Right hindlimb (tissue), 1 donor: ENCODE measurements at places on chromosomes 16 and 17.

DNA sequence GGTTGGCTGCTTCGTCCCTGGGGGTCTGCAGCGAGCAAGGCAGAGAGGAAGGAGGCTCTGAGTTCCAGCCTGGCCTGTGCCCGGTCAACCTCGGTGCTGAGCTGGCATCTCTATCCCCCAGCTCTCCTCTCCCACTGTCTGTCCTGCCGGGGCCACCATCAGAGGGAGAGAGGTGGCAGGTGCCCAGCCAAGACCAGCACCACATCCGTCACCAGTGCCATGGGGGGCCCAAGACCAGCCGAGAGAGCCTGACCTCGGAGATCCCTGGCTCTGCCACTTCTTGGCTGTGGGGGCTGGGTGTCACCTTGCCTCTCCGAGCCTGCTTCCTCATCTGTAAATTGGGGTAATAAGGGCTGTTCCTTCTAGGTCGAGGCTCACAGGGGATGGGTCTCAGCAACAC is 560 bp upstream of the P2RX1 start:
- no peak for DNase-seq

DNA sequence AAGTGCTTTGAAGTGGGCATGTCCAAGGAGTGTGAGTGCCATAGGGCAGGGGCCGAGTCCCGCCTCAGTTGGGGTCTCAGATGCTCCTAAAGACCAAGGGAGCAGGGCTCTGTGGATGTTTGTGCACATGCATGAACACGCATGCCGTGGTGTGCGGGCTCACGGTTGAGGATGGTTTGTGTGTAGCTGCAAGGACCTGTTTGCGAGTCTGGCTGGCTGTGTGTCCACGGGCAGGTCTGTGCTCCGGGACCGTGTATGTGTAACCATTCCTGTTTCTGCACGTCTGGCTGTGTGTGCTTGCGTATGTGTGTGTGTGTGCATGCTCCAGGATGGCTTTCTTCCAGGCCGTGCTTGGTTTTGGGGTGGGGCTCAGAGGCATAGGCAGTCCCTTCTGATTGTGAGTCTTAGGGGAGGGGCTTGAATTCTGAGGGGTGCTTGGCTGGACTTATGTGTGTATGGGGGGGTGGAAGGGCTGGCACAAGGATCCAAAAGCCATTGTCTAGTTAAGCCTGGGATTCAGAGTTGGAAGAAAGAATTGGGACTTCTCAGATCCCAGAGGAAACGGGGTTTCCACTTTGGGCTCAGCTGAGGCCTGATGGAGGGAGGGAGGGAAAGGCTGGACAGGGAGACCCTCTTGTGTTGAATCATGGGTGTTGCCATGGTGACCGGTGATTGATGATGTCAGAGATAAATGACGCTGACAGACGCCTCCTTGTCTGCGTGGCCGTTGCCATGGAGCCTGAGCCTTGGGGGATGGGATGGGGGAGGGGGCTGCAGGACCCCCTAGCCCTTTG is 14.4 kb downstream of the GJD3 start:
- DNase-seq, result peak; percentile 85

DNA sequence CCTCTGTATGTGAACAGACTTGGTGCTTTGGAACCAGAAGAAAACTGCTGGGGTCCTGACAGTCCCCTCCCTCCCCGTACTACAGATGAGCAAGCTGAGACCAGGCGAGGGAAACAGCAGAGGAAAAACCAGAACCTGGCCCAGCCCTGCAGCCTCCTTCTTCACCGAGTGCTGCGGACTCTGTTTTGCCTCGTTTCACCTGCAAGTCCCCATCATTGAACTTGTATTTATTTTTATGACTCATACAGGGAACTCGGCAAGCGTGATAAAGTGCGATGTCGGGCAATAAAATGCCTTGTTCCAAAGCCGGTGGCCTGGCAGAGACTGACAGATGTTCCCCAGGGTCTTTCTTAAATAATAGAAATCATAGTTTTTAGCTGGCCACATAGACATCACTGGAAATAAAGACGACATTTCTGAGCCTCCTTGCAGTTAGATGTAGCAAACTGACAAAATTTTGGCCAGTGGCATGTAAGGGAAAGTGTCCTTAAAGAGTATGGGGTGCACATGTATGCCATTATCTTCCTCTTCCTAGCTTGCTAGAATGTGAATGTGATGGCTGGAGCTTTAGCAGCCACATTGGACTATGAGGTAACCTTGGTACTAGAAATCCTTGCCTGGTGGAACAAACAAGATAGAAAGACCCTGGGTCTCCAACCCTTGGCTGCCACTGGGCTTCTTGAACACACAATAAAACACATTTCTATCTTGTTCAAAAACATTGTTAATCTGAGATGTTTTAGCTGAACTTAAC is 128.6 kb downstream of the IRF8 start:
- no peak for DNase-seq

DNA sequence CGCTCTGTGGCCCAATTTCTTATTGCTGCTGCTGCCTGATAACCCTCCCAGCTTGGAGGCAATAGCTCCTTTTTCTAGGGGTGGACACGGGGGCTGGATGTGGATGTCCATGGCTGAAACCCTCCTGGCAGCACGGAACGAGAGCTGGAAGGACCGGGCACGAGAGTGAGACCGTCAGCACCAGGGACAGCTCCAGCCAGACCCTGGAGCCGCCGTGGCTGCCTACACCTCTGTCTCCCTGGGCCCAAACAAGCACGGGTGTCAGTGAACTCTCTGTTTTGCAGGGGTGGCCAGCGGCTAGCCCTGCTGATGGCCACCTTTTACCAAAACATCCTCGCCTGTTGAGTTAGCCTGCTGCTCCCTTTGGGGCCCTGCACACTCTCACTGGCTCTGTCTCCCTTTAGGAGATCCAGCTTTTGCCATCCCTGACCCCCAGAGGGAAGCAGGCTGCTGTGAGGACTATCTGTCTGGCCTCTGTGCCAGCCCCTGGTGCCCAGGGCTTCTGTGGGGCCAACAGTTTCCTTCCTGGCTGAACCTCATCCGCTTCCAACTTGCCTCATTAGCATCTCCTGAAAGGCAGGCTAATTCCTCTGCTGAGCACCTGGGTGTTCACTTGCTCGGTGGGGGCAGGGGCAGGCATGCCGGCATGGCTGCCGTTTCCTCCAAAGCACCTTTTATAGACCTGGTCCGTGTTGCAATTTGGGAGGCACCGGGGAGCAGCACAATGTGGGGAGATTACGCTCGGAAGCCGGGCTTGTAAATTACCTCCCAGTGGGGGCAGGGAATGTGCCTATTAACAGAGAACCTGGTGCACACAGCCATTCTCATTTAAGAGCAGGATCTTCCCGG is 118.1 kb downstream of the ENGASE start:
- DNase-seq, result peak; percentile 69
